Right renal pelvis (tissue), 4 donors: ENCODE measurements at places on chromosomes 3 and 15. TPM values are rescaled to one million over a fixed set of nuclear protein-coding genes. Genes with fewer than 3 reads are reported as not detected.

DNA sequence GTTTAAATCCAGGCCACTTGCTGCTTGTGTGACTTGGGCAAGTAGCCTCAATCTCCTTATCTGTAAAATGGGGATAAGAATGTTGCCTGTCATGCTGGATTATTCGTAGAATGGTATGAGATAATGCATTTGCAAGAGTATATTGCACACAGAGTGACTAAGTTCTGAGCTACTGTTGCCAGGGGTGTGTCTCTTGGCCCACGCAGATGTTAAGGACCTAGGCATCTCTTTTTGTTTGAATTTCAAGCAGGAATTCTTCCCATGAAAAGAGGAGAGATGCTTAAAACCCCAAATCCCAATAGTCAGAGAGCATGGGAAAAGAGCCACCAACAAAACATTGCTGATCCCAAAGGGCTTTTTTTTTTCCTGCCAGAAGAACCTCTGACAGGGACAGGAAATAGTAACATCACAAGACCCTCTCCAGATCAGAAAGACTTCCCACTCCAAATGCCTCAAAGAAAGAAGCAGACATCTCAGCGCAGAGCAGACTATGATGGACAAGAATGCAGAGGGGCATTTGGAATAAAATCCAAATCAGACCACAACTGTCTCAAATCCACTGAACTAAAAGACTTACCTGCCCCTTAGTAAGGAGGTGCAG, 90.5 kb downstream of the MRPL46 start:
- DNase-seq: no peak

- no peak for DNase-seq
Measured at GRCh38 chr15:58703610-58704009, 45.9 kb downstream of the ADAM10 start.

DNA sequence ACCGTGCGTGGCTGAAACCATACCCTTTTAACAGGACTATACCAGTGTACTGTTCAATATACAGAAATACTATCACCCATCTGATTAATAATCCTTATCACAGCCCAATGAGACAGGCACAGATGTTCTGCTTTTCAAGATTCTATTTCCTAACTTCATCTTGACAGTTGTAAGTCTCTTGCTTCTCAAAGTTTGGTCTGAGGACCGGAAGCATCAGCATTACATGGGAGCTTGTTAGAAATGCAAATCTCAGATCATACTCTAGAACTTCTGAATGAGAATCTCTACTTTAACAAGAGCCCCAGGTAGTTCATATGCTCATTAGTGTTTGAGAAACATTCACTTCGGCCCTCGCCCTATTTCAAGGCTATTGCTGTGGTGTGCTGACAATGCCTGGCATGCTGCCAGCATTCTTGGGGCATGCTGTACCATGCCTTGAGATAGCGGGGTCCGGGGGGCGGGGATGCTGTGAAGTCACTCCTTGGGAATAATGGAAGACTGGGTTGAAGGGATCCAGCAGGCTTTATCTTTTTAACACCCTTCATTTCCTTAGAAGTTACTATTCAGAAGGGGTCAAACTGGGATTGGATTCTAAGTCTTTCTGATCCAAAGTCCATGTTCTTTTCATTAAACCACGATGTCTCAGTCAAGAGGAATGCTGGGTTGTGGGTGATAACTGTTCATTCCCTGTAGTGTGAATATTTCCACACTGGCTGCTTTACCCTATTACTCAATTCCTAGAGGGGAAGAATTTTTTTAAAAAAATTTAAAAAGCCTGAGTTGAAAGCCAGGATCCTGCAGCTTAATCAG, 194.7 kb downstream of the LPP start:
- DNase-seq: no peak

GRCh38 chr3:51940648-51941462, 849 bp downstream of the RRP9 start:
- no peak for DNase-seq

- no peak for DNase-seq
Measured at GRCh38 chr3:165056510-165056909, 21.8 kb downstream of the SI start.

DNA sequence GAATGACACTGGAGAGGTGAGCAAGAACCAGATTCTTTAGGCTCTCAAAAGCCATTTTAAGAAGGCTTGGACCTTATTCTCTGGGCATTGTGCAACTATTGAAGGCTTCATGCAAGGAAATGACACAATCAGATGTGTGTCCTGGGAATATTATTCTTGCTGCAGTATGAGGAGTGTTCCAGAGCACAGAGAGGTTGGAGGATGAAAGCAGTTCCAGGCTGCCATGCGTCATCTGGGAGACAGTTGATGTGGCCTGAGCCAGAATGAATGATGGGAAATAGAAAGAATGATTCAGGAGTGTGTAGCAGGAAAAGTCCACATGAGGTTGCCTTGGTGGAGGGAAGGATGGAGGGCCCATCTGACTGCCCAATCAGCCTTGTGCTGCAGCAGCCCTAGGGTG, 123.1 kb downstream of the CHCHD6 start:
- no peak for DNase-seq

DNA sequence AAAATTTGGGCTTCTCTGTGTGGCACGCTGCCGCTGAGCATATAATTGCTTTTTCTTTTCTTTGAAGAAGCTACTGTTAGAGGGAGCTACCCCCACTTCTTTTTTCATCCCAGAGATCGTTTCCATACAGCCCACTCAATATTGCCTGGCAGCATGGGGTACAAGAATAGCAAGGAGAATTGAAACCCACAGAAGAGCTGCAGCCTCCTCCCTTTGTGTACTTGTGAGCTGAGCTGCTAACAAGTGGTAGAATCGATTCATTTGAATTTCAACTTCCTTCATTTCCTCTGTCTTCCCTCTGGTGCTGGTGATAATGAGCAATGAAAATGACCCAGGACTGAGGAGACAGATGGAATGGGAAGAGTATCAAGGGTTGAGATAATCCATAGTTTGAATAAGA, 64.9 kb downstream of the LRRC3B start:
- DNase-seq: no peak

DNA sequence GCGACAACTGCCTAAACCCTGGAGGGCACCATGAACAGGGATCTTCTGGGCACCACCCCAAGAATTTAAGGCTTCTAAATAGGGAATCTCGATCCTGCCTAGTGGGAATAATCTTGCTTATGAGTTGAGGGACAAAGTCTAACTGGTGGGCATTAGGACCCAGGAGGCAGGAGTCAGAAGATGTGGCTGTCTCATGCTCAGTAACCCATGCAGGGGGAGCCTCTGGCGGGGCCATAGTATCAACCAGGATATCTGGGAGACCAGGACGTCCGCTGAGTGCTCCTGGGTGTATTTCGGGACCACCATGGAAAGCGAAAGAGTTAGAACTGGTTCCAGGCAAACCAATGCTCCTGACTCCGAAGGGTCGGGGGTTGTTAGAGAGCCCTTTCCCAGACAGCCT, 356.1 kb downstream of the OTOL1 start:
- no peak for DNase-seq

The GP9 gene
- 0.97 TPM for polyA plus RNA-seq

The SLC28A1 gene
- 7.5 TPM for polyA plus RNA-seq
